ENCODE measurements at places on chromosomes 11 and 22.

DNA sequence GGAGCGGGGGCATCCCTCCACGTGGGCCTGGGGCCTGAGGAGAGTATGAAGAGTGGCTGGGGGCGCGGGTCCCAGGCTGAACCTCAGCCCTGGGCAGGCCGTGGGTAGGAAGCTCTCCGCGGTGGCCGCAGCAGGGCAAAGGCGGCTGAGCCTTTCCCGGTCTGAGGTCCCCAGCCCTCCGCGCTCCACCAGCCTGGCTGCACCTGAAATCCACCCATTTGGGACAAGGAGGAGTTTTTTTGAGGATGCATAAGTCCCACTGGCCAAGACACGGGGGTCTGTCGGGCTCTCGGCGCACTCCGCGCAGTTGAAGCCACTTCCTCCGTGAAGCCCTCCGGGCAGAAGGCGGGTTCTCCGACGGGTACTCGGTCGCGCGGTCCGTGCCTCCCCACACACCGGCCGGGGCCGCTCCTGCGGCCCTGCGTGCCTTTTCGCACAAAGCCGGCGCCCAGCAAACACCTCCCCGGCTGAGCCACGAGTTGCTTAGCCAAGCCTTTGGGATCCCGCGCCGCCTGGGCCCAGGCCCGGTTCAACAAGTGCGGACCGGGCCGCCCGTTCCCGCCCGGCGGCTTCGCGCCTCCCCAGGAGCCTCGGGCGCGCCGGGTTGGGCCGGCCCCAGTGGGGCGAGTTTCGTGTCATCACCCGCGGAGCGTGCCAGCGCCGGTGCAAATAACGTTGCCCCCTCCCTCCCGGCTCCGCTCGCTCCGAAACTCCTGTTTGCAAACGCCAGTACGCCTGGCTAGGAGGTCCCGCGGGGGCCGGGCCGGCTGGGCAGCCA lies 666 bp upstream of the OVOL1 start:
- DNase-seq, result no peak

DNA sequence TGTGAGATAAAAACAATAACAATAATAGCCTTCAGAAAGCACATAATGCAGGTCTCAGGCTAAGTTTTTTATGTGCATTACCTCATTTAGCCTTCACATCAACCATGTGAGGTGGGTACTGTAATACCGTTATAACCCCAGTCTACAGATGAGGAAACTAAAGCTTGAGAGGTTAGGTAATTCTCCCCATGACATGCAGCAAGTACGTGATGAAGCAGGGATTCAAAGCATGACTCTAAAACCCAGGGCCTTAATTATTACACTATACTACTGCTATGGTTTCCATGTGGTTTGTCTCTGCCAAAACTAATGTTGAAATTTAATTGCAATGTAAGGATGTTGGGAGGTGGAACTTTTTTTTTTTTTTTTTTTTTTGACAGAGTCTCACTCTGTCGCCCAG lies 37.7 kb upstream of the FDX1 start:
- no peak for DNase-seq

DNA sequence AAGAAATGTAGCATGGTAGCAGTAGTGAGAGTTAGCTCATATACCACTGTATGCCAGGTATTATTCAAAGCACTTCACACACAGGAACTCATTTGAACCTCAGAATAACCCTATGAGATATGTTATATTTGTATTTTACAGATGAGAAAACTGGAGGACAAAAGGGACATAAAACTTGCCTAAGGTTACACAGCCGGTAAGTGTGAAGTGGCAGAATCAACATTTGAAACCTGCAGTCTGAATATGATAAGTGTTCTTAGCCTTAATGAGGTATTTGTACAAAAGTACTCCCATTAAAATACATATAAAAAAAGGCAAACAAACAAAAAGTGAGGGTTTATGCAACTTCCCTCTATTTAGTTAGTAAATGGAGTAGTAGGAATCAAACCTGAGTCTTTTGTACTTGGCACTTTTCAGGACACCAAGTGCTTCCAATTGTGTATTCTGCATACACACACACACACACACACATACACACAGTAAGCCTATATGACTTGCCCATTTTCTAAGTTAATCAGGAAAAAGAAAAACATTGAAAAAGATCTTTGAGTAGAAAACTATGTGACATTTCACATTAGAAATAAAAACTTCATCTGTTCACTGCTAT lies 223.9 kb upstream of the FOLH1 start:
- DNase-seq, result no peak

GRCh38 chr22:32644252-32645100 lies 157.0 kb upstream of the TIMP3 start:
- DNase-seq, result no peak

GRCh38 chr11:19168090-19168489 lies 33.7 kb downstream of the CSRP3 start:
- no peak for DNase-seq

Measured in stimulated activated CD4-positive, alpha-beta T cell treated with anti-CD3 and anti-CD28 coated beads, TNF-alpha, amount 100 ng/mL, for 48 hours (primary cell).